NCI-H1694 treated with DMSO at 0.1 percent for 48 hours (cell line): ENCODE measurements at places on chromosomes 12 and 14.

GRCh38 chr12:1318327-1319031 lies 275.9 kb downstream of the FBXL14 start:
- DNase-seq, result peak; percentile 90

DNA sequence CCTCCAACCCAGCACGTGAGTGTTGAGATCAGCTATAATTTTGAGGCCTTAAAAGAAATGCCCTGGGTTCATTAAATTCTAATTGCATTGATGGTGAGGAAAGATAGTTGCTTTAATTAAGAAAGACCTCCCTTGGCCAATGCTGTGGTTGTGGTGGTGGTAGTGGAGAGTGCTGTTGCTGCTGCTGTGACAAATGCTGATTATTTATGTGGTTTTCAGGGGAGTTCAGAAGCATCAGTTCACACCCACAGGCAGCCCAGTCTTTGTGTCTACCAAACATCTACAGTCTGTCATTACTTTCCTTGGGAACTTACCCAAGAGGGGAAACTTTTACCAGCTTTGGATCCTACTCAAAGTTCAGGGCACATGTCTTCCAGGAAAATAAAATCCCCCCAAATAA lies 178.4 kb upstream of the PARP11 start:
- DNase-seq, result no peak

DNA sequence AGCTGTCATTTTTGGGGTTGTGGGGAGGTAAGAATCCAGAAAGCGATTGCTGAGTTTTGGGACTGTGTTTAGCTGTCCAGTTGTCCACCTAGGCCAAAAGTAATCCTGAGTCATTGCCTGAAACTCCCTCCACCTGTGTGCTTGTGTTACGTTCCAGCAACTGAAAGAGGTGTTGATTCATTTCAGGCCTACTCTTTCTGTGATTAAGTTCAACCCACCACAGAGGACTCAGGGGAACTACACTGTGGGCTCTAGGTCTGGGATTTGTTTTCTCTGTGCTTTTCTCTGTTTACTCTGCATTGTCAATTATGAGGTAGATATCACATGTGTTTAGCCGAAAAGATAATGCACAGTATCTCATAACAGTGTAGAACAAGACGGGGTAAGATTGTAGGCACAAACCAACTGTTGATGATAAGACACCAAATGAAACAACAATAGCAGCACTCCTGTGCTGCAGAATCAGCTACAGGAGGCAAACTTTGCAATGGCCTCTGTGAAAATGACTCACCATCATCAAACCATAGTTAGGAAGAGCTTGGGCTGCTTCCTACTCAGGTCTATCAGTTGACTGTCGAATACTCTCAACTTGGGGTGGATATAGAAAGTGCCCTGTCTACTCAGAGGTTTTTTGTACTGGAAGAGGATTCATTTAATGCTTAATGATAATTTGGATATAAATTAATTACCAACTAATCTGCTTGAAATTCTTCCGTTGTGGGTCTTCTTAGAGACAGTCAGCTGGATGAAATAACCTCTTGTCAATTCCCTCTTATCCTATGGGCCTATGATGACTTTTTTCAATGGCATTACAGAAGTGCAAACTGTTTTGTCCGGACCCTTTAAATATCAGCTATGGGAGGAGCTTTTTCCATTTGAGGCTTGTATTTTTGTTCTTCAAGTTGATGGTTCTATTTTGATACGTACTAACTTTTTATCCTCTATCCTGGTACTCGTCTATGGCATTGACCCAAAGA lies 385.9 kb downstream of the BMP4 start:
- DNase-seq, result no peak

DNA sequence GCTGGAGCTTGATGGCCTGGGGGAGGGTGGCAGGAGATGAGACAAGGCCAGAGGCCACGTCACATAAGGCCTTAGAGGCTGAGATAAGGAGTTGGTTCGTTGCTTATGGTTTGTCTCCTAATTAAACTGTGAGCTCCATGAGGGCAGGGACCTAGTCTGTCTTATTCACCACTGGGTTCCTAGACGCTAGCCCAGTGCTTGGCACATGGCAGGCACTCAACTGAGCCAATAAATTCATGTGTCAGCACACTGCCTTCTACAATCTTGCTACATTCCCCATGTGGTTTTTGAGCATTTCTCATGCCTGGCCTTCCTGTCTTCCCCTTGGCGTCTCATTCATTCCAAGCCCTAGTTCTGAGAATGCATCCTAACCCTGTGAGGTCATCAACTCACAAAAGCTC lies 92.5 kb upstream of the MED13L start:
- DNase-seq, result no peak

DNA sequence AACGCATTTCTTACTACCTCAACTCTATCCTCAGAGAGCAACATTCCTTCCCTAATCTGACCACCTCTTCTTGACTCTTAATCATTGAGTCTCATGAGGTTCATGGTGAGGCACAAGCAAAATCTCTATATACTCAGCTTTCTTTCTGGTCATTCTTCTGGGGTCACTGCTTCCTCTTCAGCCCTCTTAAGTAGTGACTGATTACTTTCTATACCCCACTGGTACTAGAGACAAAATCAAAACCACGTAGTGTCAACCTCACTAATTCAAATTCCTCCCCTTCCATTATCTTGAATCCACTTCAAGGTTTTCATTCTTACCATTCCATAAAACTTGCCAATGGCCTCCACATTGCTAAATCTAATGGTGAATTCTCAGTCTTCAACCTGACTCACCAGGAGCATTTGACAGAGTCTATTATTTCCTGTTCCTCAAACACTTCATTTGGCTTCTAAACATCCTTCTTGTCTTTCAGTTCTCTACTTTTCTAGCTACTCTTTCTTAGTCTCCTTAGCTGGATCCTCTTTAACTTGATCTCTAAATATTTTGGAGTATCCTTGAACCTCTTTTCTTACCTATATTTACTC lies 6.8 kb downstream of the WDHD1 start:
- no peak for DNase-seq

- no peak for DNase-seq
Measured at GRCh38 chr14:89959853-89960445, 4.2 kb downstream of the TDP1 start.
